ENCODE measurements at places on chromosomes 16 and 17.

- no peak for DNase-seq
These were observed 96.6 kb upstream of the SIAH1 start for GRCh38 chr16:48481772-48482171.

- no peak for DNase-seq
These were observed 363.9 kb upstream of the CDH5 start for GRCh38 chr16:66002601-66003000.

DNA sequence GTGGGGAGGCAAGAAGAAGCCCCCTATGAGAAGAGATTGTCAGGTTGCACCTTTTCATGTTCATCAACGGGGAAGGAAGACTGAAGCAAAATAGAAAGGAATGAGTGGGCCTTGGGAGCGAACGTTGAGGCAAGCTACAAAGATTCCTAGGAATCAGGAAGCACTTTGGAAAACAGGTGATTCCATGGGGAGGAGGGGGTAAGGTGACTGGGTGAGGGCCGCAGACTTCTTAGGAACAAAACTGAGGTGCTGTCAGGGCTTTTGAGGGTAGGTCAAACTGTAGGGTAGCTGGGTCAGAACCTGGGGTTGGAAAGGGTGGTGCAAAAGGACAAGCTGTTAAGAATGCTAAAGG, 528 bp downstream of the ITFG1 start:
- no peak for DNase-seq

- DNase-seq: no peak
These were observed 56.9 kb upstream of the RASL10B start for GRCh38 chr17:35674552-35674951.

- no peak for DNase-seq
These were observed 36.7 kb upstream of the PIK3R6 start for GRCh38 chr17:8904201-8904600.

DNA sequence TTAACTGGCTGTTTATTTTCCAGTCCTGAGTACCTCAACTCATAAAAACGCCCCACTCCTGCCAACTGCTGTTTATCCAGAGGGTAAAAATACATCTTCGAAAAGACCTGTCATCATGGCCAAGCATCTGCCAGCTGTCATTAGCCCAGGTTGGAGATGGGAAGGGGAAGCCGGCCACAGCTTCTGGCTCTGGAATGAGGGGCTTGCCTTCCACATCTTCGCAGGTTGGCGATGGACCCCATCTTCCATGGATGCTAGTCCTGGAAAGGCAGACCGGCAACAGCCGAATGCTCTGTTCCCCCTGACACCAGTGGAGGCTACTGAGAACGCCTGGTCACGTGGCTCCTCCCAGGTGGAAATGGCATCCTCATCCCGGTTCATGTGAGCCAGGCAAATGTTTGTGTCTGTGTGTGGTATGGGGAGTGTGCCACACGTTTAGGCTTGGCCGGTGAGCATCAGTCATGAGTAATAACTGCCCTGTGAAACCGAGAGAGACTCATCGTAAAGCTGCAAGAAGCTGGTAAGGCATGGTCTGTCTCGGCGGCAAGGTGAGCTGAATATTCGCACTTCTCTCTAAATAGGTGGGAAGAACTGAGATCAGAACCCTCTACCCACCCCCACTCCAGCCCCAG, 420 bp upstream of the KRTAP17-1 start:
- no peak for DNase-seq

DNA sequence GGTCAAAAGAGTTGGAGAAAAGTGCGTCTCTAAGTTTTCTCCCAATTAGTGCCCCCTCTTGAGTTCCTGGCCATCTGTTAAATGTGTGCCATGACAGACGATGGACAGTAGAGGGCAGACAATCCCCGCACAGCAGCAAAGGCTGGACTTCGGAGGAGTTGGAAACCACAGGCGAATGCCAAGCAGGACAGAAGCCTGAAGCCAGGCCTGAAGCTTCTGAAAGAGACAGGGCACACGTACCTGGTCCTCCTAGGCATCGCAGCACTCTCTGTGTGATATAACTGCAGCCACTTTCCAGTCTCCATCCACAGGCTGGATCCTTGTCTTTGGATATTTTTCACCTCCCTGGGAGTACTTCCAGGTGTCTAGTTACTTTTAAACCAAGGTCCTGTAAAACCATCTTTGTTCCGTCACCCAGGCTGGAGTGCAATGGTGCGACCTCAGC, 14.5 kb downstream of the C17orf100 start:
- peak; percentile 39 for DNase-seq

DNA sequence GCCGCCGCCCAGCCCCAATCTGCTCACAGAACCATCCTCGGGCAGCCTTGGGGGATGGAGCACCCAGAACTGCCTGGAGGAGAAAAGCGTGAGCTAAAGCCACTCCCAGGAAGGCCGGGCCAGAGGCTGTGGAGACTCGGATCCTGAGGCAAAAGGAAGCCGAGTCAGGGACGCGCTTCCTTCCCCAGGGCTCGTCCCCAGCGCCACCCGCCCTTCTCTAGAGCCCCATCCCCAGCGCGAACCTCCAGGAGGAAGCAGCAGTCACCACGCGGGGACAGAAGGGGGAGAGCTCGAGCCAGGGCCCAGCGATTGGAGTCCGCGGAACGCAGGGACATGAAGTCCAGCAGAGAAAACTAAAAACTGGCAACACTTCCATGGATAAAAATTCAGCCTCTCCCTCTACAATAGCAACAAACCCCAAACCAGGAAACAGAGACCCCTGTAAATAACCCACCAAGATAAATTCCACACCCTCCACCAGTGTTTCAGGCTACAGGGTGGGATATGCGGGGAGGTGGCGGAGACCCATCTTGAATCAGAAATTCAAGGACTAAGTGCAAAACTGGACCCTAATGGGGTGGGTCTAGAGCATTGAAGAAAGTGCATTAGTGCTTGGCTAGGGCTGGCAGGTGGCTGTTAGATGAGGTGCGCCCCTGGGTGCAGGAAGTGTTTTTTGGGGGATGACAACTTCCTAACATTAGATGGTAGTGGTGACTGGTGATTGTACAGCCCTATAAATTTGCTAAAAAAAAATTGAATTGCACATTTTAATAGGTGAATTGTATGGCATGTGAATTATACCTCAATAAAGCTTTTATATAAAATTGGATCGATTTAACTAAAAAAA, 116.1 kb upstream of the METRNL start:
- DNase-seq: peak; percentile 55

GRCh38 chr17:62794666-62794971, 13.5 kb downstream of the MARCHF10 start:
- no peak for DNase-seq

DNA sequence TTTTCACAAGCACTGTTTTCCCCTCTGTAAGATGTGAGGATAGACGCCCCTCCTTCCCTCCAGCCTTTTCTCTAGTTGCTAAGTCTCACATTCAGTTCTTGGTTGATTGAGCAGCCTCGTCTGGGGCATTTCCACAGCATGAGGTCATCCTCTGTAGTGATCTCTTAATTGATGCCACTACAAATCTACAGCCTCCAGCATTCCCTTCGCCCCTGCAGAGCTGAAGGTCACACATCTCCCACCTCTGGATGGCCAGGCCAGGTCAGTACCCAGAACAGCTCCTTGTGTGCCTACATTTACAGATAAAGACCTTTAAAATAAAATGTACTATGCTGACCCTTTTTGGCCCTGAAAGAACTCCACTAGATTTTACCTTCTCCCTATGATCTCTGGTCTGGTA, 32.5 kb upstream of the CDH11 start:
- no peak for DNase-seq

- no peak for DNase-seq
These were observed 20.6 kb upstream of the KIFC3 start for GRCh38 chr16:57822856-57823255.

Data from pulmonary artery endothelial cell (primary cell).